Left ventricle myocardium inferior (tissue), 1 donor: ENCODE measurements at places on chromosomes 13 and 19. TPM values are rescaled to one million over a fixed set of nuclear protein-coding genes. Genes with fewer than 3 reads are reported as not detected.

Gene AMER2
- not detected for total RNA-seq

Gene ZNF729
- not detected for total RNA-seq

Gene C19orf85
- total RNA-seq: not detected

Gene IGFL3
- not detected for total RNA-seq

Gene MEIOSIN
- not detected for total RNA-seq

Gene ZNF441
- total RNA-seq: 4.3 TPM

Gene LAIR2
- total RNA-seq: not detected

DNA sequence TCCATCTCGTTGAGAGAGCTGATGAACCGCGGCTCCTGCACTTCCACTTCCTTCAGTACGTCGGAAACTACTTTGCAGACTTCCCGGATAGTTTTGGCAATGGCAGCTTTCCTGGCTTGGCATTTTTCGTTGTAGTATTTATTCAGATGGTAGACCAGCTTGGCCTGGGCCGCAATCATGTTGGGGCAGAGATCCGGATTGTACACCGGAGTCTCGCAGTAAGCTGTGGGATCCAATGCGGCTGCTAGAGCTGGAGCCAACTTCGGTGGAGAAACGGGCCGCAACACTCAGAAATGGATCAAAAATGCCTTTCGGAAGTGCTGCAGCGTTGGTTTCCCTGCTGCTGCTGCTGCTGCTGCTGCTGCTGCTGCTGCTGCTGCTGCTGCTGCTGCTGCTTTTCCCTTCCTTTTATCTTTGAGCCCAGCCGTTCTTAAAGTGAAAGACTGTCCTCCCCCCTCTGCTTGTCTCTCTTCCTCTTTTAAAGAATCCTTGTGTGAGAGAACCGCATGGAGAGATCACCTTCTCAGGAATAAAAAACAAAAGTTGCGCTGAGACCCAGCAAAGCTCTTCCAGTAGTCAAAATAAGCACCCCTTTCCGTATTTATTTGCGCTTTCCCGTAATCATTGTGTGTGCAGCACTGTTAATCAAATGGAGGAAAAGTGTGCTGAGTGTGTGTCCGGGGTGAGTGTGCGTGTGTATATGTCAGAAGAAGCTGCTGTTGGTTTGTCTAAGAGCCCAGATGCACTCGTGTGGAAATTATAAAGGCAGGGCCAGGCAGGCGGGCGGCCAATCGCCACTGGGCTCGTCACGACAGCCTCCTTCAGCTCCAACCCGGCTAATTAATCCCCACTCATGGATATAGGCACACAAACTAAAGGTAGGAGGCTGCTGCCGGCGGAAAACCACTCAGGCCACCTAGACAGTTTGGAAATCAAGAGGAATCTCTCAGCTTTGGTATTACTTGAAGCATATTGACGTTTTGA lies at the start of gene MAB21L1:
MAB21L1 (minus strand) TSS at position 730 of the 984 bp plus-strand sequence; CDS start at position 179, 551 bp downstream.
- H3K27me3 ChIP-seq: no peaks in the 10 kb centered on the region
- no peak for DNase-seq
- peak within 1 kb of the TSS; percentile 68 for H3K4me3 ChIP-seq
- peaks cover 9% of the 10 kb centered on the region for H3K4me1 ChIP-seq
- H3K36me3 ChIP-seq: peaks cover 3% of the 10 kb centered on the region

DNA sequence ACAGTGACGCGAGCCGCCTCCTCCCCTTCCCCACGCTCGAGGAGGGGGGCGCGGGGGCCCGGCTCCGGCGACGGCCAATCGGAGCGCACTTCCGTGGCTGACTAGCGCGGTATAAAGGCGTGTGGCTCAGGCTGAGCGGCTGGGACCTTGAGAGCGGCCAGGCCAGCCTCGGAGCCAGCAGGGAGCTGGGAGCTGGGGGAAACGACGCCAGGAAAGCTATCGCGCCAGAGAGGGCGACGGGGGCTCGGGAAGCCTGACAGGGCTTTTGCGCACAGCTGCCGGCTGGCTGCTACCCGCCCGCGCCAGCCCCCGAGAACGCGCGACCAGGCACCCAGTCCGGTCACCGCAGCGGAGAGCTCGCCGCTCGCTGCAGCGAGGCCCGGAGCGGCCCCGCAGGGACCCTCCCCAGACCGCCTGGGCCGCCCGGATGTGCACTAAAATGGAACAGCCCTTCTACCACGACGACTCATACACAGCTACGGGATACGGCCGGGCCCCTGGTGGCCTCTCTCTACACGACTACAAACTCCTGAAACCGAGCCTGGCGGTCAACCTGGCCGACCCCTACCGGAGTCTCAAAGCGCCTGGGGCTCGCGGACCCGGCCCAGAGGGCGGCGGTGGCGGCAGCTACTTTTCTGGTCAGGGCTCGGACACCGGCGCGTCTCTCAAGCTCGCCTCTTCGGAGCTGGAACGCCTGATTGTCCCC lies at the start of gene JUNB:
JUNB (plus strand) TSS at position 142 of the 706 bp plus-strand sequence; CDS start at position 428, 286 bp downstream.
- no peaks in the 10 kb centered on the region for H3K27me3 ChIP-seq
- peak within 1 kb of the TSS; percentile 76 for H3K4me3 ChIP-seq
- H3K27ac ChIP-seq: peak within 1 kb of the TSS; percentile 96
- no peaks in the 10 kb centered on the region for H3K36me3 ChIP-seq
- peak; percentile 98 for DNase-seq
- H3K4me1 ChIP-seq: peaks cover 85% of the 10 kb centered on the region

GRCh38 chr19:16274447-16274846 lies 50.2 kb upstream of the KLF2 start:
- no peaks in the 10 kb centered on the region for H3K36me3 ChIP-seq
- peak overlapping the region; percentile 19 for H3K27ac ChIP-seq
- H3K27me3 ChIP-seq: no peaks in the 10 kb centered on the region

GRCh38 chr19:33293255-33294057 lies 8.9 kb downstream of the CEBPA start:
- DNase-seq: no peak
- no peak overlapping the region for H3K4me3 ChIP-seq
- H3K4me1 ChIP-seq: no peaks in the 10 kb centered on the region
- peaks cover 88% of the 10 kb centered on the region for H3K27me3 ChIP-seq
- no peaks in the 10 kb centered on the region for H3K36me3 ChIP-seq
- H3K27ac ChIP-seq: no peak overlapping the region

- peaks cover 50% of the 10 kb centered on the region for H3K4me1 ChIP-seq
- no peak for DNase-seq
- H3K27ac ChIP-seq: no peak overlapping the region
- H3K4me3 ChIP-seq: no peak overlapping the region
Measured at GRCh38 chr13:50074843-50075242, 59.6 kb downstream of the KCNRG start.

DNA sequence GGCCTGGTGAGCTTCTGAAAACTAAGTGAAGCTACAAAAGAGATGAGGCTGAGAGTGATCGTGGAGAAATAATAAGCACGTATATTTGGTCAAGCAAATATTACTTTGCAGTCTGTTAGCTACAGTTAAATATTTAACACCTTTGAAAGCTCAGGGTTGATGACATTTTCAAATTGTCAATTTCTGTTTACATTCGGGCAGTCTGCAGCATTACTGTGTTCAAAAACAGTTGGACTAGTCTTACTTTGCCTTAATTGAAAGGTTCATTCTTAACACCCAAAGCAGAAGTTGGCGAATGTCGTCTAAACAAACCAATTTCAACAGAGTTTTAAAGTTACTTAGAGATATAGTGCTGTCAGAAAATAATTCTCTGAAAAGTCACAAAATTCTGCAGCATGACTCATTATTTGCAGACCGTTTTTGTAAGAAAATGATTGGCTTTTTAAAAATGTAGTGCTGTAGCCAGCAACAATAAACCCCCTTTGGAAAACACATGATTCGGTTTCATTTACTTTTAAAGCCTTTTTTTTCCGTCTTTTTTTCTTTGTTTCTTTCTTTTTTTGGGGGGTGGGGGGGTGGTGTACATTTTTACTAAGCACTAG lies 549.0 kb downstream of the GPC6 start:
- no peaks in the 10 kb centered on the region for H3K27me3 ChIP-seq
- H3K4me1 ChIP-seq: no peaks in the 10 kb centered on the region
- H3K4me3 ChIP-seq: no peak overlapping the region
- no peaks in the 10 kb centered on the region for H3K36me3 ChIP-seq
- no peak overlapping the region for H3K27ac ChIP-seq

DNA sequence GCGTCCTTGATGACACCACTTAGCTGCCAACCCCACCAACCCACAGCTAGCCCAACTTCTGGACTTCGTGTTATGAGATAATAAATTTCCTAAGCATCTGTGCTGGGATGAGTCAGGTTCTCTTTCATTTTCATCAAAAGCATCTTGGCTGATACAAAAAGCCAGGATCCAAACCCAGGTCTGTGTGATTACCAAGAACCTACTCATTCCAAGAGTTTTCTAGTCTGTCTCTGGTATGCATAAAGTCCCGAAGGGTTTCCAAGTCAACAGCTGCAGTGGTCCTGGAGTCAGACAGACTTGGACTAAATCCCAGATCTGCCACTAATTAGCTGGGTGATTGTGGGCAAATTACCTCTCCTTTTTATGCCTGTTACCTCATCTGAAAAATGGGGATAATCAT lies 55.5 kb upstream of the SERP2 start:
- H3K27ac ChIP-seq: no peak overlapping the region
- no peak for DNase-seq
- no peaks in the 10 kb centered on the region for H3K36me3 ChIP-seq

DNA sequence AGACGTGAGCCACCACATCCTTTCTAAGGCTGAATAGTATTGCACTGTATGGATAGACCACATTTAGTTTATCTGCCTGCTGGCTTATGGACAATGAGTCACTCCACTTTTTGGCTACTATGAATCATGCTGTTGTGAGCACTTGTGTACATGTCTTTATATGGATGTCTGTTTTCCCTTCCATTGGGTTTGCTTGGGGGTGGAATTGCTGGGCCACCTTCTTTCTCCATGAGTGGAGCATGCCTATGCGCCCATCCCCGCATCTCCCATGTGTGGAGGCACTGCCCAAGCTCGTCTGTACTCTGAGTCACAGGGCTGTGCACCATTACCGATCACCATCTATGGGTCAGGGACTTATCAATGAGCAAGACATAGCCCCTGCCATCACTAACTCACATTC lies 127.2 kb upstream of the GJB6 start:
- no peaks in the 10 kb centered on the region for H3K36me3 ChIP-seq
- no peaks in the 10 kb centered on the region for H3K4me1 ChIP-seq
- H3K27ac ChIP-seq: no peak overlapping the region
- DNase-seq: no peak
- peaks cover 12% of the 10 kb centered on the region for H3K27me3 ChIP-seq
- H3K4me3 ChIP-seq: no peak overlapping the region

DNA sequence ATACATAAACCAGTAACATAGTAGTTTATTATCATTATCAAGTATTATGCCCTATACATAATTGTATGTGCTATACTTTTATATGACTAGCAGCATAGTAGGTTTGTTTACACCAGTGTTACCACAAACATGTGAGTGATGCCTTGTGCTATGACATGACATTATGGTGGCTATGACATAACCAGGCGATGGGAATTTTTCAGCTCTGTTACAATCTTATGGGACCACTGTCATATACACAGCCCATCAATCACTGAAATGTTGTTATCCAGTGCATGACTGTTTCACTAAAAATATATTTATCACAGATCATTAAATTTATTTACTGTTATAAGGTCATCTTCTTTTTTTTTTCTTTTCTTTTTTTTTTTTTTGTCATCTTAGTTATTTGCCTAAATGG lies 674.5 kb downstream of the PCDH17 start:
- no peaks in the 10 kb centered on the region for H3K4me1 ChIP-seq
- no peak overlapping the region for H3K4me3 ChIP-seq
- no peak for DNase-seq

DNA sequence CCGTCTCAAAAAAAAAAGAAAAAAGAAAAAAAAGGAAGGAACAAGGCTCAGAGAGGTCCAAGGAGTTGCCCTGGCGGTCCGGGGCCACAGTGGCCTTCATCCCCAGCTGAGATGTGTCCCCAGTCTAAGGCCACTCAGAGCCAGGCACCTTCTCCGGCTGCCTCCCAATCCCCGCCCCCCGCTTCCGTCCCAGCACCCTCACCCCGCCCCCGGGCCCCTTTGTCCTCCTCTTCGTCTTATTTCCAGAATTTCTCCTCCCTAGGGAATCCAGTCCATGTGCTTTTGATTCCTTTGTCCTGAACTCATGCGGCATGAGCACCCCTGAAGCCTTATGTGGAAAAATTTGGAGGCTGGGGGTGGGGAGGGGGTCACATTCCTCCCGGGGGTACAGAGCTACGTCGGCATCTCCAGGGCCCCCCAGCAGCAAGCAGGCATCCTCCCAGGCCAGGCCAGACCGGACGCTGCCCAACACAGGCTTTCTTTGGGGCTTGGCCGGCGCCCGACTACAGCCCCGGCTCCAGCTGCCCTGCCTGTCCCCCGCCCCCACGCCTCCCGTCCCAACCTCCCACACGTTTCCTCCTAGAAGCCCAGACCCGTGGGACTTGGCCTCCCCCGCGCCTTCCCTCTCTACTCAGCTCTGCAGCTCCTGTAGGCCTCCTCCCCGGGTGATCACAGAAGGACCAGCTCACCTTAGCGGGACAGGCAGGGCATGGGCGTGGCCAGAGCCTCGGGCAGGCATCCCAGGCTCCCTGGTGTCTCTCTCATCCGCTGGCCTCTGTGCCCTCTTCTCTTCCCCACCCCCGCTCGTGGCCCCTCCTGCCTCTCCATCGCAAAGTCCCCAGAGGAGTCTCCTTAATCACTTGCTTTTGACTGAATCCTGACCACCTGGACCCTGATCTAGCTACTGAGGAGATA lies 17.8 kb upstream of the ADGRE5 start:
- no peaks in the 10 kb centered on the region for H3K27me3 ChIP-seq
- no peaks in the 10 kb centered on the region for H3K36me3 ChIP-seq
- peak overlapping the region; percentile 55 for H3K4me3 ChIP-seq
- H3K27ac ChIP-seq: peak overlapping the region; percentile 84
- peak; percentile 86 for DNase-seq
- peaks cover 24% of the 10 kb centered on the region for H3K4me1 ChIP-seq

DNA sequence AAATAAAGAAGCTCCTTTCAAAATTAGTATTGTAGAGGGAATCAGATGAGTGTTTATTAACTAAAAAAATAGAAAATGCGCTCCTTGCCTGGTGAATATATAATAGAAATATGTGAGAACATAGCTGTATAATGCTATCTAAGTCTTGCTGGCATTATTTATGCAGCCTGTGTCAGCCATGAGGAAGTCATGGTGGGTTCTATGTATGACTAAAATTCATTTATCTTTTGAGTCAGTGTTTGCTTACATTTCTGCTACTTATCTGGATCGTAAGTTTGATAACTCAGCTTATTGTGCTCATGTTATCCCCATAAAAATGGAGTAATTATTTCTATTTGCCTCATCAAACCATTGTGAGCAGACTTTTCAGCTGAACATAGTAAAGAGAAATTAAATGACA lies 449.3 kb downstream of the OXGR1 start:
- no peaks in the 10 kb centered on the region for H3K27me3 ChIP-seq
- H3K27ac ChIP-seq: no peak overlapping the region
- H3K4me1 ChIP-seq: no peaks in the 10 kb centered on the region
- DNase-seq: no peak
- no peak overlapping the region for H3K4me3 ChIP-seq
